ENCODE measurements at places on chromosomes 12 and 14. TPM values are rescaled to one million over a fixed set of nuclear protein-coding genes. Genes with fewer than 3 reads are reported as not detected.

The KCNJ8 gene
- total RNA-seq, result 0.27 TPM

The NRIP2 gene
- total RNA-seq, result not detected

- DNase-seq, result no peak
Observed at GRCh38 chr12:103546959-103547358, 40.1 kb upstream of the STAB2 start.

DNA sequence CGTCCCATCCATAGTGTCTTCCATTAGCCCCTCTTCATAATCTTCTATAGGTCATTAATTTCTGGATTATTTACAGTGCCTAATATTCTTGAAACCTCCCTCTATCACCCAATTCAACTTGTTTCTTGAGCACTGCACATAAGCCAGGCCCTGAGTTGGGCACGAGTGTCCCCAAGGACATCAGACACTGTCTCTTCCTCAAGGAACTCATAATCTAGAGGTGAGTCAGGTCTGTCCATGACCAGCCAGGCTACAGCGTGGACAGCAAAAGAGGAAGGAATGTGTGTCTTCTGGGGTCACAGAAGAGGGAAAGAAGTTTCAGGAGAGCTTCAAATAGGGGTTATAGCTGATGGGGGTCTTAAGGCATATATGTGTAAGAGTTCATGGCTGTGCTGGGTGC is 12.5 kb downstream of the SPTB start:
- DNase-seq, result no peak

GRCh38 chr12:26274441-26275312 is 79.3 kb downstream of the SSPN start:
- DNase-seq, result peak; percentile 99

DNA sequence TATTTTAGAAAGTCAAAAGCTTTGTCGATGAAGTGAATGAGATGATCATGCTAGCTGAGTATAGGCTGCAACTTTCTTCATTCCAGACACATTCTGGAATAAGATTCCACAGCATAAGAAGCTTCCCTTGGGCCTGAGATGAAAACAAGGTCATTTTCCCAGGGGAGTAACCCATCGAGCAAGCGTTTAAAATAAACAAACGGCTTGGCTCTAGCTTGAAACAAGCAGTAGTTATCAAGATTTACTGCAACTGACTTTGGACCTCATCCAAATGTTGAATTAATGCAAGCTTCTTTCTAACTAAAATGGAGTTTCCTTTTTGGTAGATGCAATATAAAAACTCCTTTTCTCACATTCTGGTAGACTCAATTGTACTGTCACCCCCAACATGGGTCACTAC is 23.0 kb downstream of the KCNJ8 start:
- DNase-seq, result no peak

The SLC8A3 gene
- total RNA-seq, result not detected

GRCh38 chr12:117850048-117850447 is 118.7 kb downstream of the KSR2 start:
- DNase-seq, result no peak

The RIMKLB gene
- total RNA-seq, result 26.2 TPM

The KSR2 gene
- 0.29 TPM for total RNA-seq

GRCh38 chr12:123384994-123385376 is 1.1 kb downstream of the KMT5A start:
- DNase-seq, result no peak

DNA sequence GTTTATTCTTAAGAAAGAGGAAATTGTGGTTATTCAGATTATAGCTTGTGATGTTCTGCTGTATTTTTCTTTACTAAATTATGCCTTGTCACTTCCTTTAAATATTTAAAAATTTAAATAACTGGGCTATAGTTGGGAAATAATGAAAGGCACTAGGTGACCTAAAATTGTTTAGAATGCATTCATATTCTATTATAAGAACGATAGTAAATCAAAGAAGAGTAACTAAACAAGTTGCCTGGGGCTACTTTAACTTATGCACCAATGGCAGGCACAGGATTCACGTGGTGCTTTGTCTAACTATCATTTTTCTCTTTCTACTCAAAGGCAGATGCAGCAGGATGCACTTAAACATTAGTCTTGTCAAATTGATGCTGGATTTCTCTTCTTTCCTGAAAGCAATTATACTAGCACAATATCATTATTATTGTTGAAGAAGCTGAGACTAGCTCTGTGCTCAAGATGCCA is 190.7 kb upstream of the PPFIA2 start:
- no peak for DNase-seq

GRCh38 chr12:88922816-88923215 is 342.5 kb upstream of the KITLG start:
- no peak for DNase-seq
